ENCODE measurements at places on chromosomes 1 and 21. TPM values are rescaled to one million over a fixed set of nuclear protein-coding genes. Genes with fewer than 3 reads are reported as not detected.

DNA sequence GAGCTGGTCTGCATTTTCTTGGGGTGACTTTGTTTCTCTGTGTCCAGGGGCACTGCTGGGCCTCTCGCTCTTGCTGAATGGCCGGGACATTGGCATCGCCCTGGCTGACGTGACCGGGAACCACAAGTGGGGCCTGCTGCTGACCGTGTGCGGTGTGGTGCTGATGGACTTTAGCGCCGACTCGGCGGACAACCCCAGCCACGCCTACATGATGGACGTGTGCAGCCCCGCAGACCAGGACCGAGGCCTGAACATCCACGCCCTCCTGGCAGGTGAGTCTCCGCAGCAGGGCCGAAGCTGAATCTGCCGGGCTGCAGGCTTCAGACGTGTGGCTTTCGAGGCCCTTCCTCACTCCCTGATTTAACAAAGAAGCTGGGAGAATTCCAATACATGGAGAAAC is 7.9 kb downstream of the SLC45A1 start:
- no peak for DNase-seq

GRCh38 chr1:103275725-103276124 is 167.4 kb upstream of the COL11A1 start:
- no peak for DNase-seq

- DNase-seq, result no peak
Measured at GRCh38 chr1:53637511-53638359, 101.2 kb downstream of the GLIS1 start.

The CR1L gene
- total RNA-seq, result not detected

DNA sequence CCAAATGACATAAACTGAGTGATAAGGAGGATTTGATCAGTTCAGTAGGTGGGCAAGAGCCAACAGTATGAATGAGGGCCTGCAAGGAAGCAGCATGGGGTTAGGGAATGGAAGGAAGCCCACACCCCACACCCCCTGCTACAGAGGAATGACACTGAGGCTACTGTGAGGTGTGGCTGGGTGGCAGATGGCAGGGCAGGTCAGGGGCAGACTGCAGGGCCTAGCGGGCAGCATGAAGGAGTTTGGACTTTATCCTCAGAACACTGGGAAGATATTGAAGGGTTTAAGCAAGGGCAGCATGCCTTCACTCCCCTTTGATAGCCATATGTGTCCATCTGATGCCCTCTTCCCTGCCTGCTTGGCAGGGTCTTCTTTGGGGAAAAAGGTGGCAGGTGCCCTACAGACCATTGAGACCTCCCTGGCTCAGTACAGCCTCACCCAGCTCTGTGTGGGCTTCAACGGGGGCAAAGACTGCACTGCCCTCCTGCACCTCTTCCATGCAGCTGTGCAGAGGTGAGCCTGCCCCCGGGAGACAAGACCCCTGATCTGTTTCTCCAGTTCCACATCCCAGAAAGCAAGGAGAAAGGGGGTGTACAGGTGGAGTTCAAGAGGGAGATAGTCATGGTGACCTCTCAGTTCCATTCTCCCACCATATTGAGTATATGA is 4.1 kb upstream of the LENEP start:
- no peak for DNase-seq

GRCh38 chr1:111864862-111865261 is 109.2 kb downstream of the DDX20 start:
- no peak for DNase-seq

The CCDC18 gene
- 3.8 TPM for total RNA-seq

The LRRC8C gene
- total RNA-seq, result 10.1 TPM

The ST6GALNAC5 gene
- 1.1 TPM for total RNA-seq

The OR2T35 gene
- total RNA-seq, result not detected

DNA sequence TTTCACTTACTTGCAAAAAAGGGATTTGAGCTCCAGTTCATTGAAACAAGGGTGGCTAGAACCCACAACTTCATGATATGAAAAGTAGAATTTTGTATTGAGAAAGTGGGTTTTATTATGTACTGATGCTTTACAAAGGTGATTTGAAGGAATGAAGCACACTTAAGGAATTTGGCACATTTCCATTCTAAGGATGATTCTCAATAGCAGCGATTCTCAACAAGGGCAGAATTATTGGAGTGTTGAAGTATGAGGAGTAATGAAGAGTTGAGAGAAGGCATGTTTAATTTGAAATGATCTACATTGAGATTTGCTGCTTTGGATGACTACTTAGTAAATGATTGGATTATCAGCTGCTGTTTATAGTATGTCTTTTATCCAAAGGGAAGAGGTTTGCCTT is 54.7 kb downstream of the FNBP1L start:
- no peak for DNase-seq

The CHD1L gene
- 31.5 TPM for total RNA-seq

The ATXN7L2 gene
- total RNA-seq, result 6.0 TPM

- no peak for DNase-seq
Measured at GRCh38 chr21:27580276-27580675, 613.4 kb upstream of the ADAMTS5 start.

The NBPF6 gene
- not detected for total RNA-seq

The SLC26A9 gene
- total RNA-seq, result 0.13 TPM

The TRIM67 gene
- total RNA-seq, result not detected

The LDLRAD1 gene
- not detected for total RNA-seq

DNA sequence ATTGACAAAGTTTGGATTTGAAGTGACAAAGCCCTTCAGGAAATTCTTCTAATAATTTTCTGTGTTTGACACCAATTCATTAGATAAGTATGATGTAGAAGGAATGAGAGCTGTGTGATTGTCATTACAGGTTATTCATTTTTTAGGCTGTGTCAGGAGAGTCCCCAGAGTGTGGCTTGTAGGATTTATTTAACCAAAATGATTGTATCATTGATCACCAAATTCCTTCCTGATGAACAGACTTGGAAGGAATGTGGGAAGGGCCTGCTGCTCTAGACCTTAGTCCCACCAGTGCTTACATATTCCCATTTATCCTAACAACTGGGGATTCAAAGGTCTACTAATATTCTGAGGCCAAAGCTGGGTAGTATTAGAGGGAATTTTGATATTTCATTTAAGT is 383.3 kb upstream of the KAZN start:
- DNase-seq, result no peak

- no peak for DNase-seq
Measured at GRCh38 chr1:163414778-163415177, 93.0 kb downstream of the NUF2 start.
